ENCODE measurements at places on chromosomes 3 and 15. TPM values are rescaled to one million over a fixed set of nuclear protein-coding genes. Genes with fewer than 3 reads are reported as not detected.

Gene FANCD2
- 31.7 TPM for total RNA-seq

DNA sequence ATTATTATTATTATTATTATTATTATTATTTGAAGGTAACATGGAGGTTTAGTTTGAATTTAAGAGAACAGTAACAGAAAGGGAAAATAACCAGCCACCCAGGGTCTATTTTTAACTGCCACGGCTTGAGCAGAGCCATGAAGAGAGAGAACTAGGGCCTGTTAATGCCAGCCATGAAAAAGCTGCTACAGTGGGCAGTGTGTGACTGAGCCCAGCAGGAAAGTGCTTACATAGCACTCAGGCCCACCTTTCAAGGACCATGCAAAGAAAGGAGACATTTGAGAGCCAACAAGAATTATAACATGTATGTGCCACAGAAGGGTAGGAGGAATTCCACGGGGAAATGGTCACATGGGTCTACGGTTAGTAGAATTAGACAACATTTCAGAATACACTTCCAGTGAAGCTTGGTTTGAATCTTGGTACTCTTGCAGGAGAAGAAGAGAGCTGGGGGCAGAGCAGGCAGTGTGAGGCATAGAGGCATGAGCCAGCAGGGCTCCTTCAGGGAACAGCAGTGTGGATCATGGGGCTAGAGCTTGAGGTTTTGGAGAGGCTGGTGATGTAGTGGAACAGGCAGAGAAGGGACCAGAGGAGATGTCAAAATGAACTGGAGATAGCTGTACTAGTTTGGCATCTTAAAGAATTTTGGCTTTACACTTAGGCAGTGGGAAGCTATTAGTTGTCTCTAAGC, 140.7 kb downstream of the CMSS1 start:
- no peak for DNase-seq

- no peak for DNase-seq
These were observed 30.7 kb downstream of the CHST14 start for GRCh38 chr15:40501487-40501886.

- no peak for DNase-seq
These were observed 7.6 kb downstream of the NUSAP1 start for GRCh38 chr15:41340189-41340695.

DNA sequence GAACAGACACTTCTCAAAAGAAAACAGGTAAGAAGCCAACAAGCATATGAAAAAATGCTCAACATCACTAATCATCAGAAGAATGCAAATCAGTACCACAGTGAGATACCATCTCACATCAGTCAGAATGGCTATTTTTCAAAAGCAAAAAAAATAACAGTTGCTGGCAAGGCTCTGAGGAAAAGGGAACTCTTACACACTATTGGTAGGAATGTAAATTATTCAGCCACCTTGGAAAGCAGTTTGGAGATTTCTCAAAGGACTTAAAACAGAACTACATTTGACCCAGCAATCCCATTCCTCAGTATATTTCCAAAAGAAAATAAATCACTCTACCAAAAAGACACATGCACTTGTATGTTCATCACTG, 95.6 kb downstream of the APBA2 start:
- no peak for DNase-seq

GRCh38 chr3:10524270-10524669, 18.9 kb upstream of the ATP2B2 start:
- no peak for DNase-seq

All from B cell (primary cell).